ENCODE measurements at places on chromosomes 1 and 21.

- no peak for DNase-seq
Measured at GRCh38 chr1:11384170-11384554, 94.8 kb upstream of the DISP3 start.

- DNase-seq: no peak
Measured at GRCh38 chr1:215595231-215595630, 28.1 kb downstream of the KCTD3 start.

GRCh38 chr1:20732588-20733359 is at the start of gene SH2D5:
Gene SH2D5 (minus strand): TSS chr1:20732703. CDS start chr1:20728044, 4,659 bp downstream.
- DNase-seq: peak; percentile 56

DNA sequence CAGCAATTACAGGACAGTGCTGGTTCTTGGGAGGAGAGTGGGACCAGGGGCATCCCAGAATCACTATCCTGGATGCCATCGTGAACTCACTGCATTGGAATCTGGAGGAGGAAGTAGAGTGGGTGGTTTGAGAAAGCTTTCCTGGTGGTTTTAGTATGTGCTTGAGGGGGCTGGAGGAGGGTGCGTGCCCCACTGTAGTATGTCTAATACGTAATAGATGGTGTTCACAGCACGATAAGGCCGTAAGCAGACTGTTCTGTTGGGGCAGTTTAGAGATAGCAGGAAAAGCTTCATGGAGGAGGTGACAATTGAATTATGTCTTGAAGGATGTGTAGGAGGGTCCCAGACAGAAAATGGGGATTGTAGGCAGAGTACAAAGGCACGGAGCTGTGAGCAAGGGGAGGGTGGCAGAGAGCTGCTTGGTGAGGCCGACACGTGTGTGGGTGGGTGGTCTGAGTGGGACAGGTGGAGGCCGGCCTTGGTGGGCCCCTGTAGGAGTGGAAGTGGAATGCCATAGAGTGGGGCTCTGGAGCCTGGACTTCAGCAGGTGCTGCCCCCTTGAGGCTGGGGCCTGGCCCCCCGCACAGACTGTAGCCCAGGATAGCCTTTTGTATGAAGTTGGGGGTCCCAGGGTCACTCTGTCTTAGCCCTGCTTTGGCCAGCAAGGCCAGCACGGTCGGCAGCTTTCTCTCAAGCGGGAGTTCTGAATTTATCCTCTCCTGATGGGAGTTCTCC is 37.0 kb downstream of the IL6R start:
- DNase-seq: no peak

- DNase-seq: peak; percentile 22
Measured at GRCh38 chr1:27992276-27992675, 32.5 kb downstream of the XKR8 start.

DNA sequence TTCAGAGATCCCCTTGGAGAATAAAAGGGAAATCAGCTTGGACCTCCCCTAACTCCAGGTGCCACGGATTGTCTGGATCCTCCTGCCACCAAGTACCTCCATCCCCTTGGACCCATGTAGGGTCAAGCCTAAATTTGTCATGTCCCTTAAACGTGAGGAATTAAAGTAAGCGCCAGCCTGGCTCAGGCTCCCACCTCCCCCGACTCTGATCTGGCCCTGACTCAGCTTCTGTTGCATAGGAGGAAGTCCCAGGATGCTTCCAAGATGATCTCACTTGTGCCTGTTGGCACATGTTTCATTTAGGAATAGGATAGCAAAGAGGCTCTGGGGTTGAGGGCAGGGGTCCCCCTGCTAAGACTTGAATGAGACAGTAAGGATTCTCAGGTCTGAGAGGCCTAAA is 231.9 kb upstream of the JUN start:
- no peak for DNase-seq

DNA sequence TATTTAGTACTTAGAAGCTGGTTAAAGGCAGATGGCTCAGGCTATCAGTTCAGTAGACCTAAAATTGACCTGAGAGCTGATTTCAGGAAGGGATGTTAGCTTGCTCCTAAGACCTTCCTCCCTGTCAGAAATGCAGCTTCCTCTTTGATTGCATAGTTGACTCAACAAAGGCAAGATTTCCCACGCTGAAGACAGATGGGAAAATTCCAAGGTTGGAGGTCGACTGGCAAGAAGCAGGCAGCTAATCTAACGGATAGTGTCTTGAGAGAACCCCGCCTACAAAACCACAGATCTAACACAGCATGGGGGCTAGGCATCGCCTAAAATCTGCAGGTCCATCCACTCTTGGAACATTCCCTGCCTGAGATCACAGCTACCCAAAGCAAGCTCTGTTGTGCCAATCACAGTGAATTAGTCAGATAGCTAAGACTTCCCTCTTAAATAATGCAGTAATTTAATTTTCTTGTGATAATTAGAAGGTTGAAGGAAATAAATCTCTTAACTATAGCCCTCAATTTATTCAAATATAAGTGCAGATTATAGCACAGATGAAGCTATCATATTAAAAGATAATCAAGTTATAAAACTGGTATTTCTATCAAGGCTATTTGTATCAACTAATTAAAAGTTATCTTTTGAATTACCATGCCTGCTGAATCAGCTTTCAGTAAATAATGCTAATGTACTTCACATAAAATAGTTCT is 357.8 kb upstream of the SGIP1 start:
- no peak for DNase-seq

DNA sequence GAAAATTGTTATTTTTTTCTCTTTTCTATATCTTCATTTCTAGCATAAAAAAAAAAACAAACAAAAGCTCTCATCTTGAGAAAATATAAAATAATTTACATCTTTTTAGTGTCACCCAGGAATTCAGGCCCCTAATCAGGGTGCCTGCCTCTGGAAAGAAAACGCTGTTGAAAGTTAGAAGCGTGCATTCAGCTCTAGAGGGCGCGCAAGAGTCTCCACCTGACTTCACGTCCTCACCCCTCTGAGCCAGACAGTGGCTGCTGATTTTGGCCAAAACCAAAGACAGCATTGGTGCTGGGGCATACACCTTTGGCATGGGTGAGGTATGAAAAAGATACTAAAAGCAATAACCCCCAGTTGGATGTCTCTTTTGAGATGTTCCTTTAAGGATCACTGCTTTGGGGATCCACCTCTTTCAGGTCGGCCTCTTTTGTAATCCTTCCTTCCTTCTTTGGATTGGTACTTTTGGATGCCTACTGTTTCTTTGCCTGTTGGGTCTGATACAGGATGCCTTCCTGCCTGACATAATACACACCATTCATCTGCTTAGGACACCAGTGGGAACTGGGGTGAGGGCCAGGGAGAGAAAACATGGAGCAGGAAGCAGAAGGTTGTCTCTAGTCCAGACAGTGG is 77.6 kb upstream of the CHRM3 start:
- no peak for DNase-seq

DNA sequence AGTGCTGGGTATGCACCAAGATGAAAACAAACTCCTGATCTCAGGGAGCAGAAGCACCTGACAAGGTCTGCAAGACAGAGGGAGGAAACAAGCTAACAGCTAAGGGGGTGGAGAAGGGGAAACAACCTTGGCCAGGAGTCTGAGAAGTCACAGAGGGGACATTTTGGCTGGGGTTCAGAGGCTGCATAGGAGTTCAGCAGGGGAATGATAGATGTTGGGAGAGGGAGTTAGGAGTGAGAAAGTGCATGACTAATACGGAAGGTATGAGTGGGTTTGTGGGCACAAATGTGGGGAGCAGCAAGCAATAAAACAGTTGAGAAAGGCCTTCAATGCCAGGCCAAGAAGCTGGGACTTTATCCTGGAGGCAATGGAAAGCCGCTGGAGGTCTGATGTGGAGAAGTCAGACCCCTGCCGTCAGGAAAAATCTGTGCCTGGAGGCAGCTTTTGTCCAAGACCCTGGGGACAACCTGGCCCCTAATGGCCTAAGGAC is 16.4 kb downstream of the EPHA2 start:
- DNase-seq: no peak

- no peak for DNase-seq
Measured at GRCh38 chr1:13801232-13801631, 101.2 kb downstream of the PRDM2 start.

- DNase-seq: no peak
Measured at GRCh38 chr1:110508028-110508940, 10.7 kb downstream of the KCNA10 start.

DNA sequence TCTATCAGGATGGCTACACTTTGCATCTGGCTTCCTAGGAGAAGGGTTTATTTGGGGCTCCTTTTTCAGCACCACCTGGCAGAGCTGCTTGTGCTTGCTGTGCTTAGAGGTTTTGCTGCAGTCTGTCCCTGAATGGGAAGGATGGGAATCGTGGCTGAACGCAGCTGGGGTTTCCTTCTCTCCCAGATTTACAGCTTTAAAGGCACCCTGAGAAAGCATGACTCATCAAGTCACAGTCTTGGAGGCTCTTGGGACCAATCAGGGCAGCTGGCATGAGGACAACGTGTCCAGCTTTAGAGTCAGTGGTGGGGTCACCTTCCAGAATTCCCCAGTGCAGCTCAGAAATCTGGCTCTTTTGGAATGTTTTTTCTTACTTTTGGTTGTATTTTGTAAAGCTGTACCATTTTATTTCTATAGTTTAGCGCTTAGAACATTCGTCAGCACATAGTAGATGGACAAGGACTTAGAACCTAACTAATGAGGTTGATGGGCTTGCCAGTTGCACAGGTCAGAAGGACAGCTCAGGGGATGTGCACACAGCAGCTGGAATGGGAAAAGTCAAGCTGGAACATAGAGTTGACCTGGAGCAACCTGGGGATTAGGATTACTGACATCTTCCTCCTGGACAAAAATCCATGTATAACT is 222.6 kb downstream of the PRDM2 start:
- no peak for DNase-seq

GRCh38 chr1:160204526-160205241 is 500 bp upstream of the PEA15 start:
- no peak for DNase-seq

DNA sequence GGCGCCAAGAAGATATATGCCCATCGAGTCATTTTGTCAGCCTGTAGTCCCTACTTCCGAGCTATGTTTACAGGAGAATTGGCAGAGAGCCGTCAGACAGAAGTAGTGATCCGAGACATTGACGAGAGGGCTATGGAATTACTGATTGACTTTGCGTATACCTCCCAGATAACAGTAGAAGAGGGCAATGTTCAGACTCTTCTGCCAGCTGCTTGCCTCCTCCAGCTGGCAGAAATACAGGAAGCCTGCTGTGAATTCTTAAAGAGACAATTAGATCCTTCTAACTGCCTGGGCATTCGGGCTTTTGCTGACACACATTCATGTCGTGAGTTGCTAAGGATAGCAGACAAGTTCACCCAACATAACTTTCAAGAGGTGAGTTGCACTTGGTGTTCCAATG is 19.1 kb downstream of the KLHL20 start:
- no peak for DNase-seq

DNA sequence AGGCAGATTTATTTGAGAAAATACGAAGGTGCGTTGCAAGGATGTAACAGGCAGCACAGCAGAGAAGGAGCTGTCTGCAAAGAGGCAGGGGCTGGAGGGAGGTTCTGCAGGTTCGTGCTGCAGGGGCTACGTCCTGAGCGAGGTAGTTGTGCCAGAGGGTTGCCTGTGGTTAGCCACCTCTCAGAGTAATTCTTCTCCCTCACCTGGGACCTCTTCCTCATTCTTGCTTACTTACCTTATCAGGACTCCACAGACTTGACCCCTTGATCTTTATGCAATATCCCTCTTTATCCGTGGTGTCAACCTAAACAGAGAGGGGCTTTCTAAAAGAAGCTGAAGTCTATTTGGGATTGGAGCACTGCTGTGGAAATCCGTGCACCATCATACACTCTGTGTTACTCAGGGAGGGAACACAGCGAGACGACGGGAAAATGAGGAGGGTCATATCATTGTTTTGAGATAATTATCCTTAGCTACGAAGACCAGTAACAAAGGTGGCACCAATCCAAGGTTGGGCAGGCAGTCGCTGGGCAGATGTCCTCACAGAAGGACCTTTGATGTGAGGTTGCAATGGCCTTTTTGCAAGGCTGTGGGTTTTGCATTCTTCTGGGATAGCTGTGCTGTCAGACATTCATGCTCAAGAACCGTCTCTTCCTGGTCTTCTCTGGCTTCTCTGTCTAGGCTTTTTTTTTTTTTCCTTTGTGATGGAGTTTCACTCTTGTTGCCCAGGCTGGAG is 82.8 kb downstream of the WDR4 start:
- no peak for DNase-seq

GRCh38 chr1:58397187-58397820 is 149.2 kb downstream of the OMA1 start:
- DNase-seq: no peak

DNA sequence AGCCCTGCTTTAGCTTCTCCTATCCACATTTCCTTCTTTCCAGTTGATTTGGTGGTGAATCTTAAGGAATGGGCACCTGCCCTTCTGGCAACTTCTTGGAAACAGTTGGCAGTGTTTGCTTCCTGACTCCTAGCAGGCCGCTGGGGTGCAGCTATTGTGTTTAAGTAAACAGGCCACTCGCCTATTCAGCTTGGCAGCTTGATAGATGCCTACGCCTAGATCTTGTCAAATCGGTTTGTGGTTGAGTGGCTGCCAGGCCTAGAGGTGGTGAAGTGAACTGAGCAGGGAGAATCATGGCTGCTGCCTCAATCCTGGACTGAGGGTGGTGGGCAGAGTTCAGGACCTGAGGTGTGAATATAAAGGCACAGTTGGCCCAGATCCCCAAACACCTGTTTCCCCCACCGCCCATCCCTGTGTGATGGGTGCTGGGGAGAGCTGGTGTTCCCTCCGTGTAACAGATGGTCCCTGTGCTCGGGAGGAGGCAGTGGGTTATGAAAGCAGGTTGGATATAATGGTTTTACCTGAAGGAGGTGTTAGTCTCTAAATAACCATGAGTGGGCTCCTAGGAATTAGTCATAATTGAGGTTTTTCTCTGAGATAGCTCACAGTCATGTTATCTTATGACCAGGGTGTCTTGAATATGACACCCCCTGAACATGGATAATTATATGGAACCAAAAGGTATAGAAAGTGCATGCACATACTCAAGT is 940 bp upstream of the PLA2G2C start:
- no peak for DNase-seq

GRCh38 chr1:46769028-46769740 is 29.7 kb upstream of the CYP4B1 start:
- no peak for DNase-seq

GRCh38 chr1:61851849-61852669 is 109.8 kb downstream of the PATJ start:
- no peak for DNase-seq

- no peak for DNase-seq
Measured at GRCh38 chr1:43509007-43509739, 21.5 kb upstream of the PTPRF start.

DNA sequence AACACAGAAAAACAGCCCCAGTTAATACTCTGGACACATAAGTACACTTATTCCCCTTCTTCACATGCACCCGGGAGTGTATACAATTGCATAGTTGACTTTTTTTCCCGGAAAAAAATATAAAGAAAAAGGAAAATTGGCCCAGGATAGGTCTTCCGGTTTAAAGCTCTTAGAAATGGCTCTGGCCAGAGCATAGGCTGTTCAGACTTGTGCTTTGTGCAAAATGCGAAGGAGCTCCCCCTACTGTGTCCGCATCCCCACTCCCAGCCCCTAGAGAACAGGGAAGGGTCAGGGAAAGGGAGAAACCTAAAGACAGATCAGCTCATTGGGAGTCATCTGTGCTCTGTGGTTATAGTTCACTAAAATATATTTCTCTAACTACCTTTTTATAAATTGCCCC is 5.5 kb upstream of the MTMR11 start:
- DNase-seq: no peak
